HT1080 (cell line): ENCODE measurements at places on chromosomes 11 and 22.
A peak's percentile ranks its signal among the peaks of the same experiment; 100 is the strongest.

DNA sequence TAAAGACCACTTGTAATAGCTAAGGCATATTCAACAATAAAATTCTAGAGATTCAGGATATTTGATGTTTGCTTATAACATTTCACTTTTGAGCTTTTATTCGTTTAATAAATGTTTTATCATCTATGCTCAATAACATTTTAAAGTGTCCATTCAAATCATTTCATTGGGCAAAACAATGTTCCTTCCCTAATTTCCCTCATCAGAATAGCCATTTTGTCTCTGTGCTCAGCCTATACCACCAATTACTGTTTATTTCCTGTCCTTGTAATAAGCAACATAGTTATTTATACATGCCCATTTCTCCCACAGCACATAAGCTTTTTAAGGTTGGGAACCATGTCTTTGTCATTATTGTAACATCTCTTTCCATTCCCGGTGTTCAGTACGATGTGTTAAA, 1.3 kb upstream of the SC5D start:
- no peak for DNase-seq

DNA sequence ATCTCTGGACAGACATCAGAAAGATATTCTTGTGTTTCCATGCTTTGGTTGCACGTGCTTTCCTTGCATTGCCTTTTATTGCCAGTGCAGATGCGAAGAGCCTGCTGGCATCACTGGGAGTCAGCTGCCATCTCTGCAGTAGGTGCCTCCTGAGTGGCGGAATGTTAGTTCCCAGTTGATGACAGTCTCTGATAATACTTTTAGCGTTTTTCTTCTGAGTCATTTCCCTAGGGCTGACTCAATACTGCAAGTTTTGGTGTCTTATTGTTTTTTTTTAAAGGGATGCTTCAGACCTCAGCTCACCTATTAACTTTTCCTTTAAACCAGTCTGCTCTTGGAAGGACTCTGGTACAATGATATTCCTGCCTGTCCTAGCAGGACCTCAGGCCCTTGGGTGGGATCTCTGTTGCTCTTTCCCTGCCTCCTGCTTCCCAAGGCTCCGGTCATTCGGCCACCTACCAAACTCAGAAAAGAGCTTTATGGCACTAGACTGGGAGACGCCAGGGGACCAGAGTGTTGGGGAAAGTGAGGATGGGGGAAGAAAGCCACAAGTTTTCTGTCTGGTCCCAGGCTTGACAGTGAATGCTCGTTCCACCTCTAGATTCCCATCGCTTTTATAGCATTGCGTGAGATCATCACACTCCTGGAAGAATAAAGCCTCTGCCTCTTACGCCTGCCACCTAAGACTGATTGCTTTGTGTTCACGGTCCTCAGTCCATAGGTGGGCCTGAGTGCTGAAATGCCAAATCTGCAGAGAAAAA, 308.7 kb downstream of the DDX10 start:
- peak; percentile 96 for DNase-seq

DNA sequence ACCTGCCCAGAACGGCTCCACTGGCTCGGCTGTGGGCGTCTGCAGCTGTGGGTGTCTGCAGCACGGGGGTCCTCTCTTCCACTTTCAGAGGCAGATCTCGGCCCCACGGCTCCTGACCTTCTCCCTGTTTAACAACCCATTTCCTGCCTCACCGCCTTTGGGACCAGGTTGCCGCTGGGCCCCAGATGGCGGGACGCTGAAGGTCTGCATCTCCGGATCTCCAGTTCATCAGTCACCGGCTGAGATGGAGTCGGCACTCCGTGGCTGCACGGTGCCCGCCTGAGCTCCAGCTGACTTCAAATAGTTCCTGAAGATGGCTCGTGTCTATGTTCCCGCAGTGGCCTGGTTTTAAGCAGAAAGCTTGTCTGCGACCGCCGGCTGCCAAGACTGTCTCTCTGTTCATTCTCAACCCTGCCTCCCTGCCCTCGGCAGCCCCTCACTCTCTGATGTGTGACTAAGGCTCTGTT, 475.9 kb downstream of the BRD1 start:
- DNase-seq: no peak

GRCh38 chr11:102914238-102915043, 39.7 kb upstream of the MMP12 start:
- DNase-seq: peak; percentile 42

GRCh38 chr11:85922367-85922766, 67.2 kb downstream of the CCDC83 start:
- no peak for DNase-seq

- DNase-seq: no peak
These were observed 294.6 kb downstream of the MIAT start for GRCh38 chr22:26952004-26952403.

DNA sequence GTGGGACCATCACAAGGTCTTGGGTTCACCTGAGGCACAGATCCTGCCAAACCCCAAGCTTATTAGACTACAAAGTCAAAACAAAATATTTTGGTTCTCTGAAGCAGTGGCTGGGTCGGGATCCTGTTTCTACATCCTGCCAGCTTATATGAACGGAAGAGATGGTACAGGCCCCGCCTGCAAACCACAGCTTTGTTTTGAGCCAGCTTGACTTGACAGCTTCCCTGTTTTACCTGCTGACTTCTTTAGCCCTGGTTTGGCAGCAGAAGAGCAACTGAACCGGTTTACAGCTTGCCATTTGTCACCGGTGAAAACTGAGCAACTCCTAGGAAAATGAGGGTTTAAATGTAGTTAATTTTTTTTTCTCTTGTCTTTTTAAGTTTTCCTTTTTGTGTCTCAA, 11.4 kb downstream of the PACS1 start:
- peak; percentile 58 for DNase-seq

GRCh38 chr11:96187822-96188221, 155.2 kb downstream of the MAML2 start:
- DNase-seq: peak; percentile 88

DNA sequence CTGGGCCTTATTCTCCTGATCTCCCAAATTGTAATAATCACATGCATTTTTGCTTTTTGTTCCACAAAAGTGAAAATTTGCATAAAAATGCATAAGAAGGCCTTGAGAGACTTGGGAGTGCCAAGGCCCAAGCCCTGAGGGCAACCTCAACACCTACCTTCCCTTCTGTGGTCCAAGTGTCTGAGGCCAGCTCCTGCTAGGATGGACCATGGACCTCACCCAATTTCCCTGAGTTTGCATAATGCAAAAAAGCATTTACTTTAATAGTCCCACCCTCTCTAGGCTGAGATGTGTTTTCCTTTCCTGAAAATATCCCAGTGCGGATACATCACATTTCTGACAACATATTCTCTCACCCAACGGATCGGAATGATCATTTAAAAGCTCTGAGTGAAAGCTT, 194.1 kb upstream of the TENM4 start:
- DNase-seq: no peak

GRCh38 chr11:2120359-2121100, 18.7 kb downstream of the IGF2 start:
- no peak for DNase-seq

DNA sequence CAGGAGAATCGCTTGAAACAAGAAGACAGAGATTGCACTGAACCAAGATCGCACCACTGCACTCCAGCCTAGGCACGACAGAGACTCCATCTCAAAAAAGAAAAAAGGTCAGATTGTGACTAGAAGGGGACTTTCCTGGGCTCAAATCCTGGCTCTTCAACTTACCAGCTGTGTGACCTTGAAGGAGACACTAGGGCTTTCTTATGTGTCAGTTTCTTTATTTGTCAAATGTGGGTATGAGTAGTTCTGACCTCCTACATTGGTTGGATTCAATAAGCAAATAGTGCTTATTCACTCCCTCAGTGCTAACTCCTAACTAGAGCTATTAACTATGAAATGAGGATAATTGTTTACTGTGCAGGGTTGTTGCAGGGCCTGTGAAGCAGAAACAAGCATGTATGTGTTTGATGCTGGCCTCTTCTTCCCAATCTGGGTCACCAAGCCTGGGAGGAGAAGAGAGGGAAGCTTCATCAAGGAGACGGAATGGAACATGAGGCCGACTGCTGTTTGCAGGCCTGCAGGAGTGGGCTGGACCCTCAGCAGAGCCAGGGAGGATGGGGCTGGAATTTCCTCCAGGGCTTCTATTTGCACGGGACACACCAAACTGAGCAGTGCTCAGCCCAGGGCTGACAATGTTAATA, 22.5 kb downstream of the RHOD start:
- DNase-seq: no peak

GRCh38 chr22:42991010-42991651, 23.8 kb downstream of the PACSIN2 start:
- peak; percentile 88 for DNase-seq

DNA sequence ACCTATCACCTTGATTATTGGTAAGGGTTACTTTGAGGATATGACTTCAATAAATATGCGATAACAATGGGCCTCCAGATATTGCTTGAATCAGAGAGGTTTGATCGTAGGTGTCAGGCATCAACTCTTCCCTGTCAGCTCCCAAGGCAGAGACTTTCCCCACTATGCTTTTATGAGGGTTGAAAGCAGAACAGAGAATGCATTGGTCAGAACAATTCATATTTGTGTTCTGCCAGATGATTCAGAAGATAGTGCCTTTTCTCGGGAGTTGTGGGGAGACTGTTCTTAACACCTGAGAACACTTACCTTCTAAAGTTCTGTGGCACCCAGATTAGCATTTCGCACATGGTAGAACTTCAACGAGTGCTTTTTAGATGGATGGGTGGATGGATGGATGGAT, 386.3 kb upstream of the CADM1 start:
- no peak for DNase-seq

GRCh38 chr11:61356706-61357105, 5.0 kb downstream of the CYB561A3 start:
- no peak for DNase-seq

GRCh38 chr11:112113539-112114457, 27.1 kb downstream of the SDHD start:
- peak; percentile 73 for DNase-seq
